Stimulated activated CD8-positive, alpha-beta memory T cell treated with anti-CD3 and anti-CD28 coated beads, Interleukin-7, amount 100 ng/mL, for 4 hours (primary cell): ENCODE measurements at places on chromosomes 5 and 9.
A peak's percentile ranks its signal among the peaks of the same experiment; 100 is the strongest.

- DNase-seq = no peak
These were observed 64.7 kb downstream of the MEGF10 start for GRCh38 chr5:127355337-127355736.

GRCh38 chr5:168831383-168831782 is 252.2 kb upstream of the PANK3 start:
- DNase-seq = no peak

GRCh38 chr9:132588501-132589147 is 6.2 kb downstream of the BARHL1 start:
- no peak for DNase-seq

DNA sequence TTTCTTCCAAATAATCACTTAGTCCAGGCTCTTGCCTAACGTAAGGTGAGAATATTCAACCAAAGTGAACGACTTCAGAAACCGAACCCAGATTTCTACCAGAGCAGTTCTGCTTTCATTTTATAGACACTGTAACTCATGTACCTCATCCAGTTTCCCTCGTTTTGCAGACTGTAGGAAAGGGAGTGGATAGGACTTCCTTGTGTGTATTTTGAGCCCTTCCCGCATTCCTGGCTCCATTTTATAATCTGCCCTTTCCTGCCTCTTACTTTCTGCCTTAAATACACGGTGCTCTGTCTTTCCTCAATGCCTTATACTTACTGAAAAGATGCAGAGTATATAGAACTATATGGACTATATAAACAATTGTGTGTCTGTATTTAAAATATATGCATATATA is 20.8 kb downstream of the MINAR2 start:
- DNase-seq = no peak

- no peak for DNase-seq
These were observed 196.2 kb downstream of the MARCHF11 start for GRCh38 chr5:15983392-15983791.

DNA sequence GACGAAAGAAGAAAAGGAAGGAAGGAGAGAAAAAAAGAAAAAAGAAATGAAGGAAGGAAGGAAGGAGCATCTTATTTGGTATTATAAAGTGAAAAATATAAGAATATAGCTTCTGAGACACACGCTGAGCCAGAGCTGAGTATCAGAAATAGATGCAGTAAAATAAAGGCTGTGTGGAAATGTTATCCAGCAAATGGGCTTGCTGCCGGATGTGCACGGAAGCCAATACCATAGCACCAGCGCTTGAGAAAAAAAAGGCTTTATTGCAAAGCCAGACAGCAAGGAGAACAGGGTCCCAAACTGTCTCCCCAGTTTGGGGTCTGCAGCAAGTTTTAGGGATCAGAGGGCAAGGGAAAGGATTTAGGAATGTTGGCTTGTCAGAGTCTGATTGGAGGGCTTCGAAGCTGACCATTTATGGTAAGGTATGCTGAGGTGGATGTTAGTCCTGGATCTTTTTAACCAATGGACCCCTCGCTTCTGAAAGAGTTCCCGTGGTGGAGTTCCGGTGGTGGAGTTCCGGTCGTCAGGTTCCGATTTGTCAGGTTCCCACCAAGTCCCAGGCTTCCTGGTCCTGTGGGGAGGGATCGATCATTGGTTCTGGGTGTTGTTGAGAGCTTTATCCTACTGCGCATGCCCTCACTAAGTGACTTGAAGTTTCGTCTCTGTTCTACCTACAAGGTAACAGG is 70.4 kb downstream of the SFXN1 start:
- no peak for DNase-seq

DNA sequence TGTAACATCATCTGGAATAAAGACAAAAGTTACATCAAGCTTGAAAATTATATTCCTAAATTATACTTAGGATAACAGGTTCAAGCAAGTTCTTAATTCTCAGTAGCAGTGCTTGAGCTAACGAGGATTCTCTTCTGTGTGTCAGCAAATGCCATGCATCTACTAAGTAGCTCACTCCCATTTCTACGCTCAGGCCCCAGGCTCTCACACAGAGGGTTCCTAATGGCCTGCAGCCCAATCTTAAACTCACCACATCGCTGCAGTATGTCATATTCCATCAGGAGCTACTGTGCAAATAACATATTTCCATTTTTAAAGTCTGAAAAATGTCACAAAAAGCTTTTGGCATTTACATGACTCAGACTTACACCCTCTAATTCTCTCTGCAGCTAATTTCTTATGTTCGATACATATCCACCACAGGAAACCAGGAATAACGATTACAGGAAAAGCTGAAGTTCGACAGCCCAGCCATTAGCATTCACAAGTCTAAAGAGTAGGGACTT is 474.8 kb downstream of the EFNA5 start:
- no peak for DNase-seq

DNA sequence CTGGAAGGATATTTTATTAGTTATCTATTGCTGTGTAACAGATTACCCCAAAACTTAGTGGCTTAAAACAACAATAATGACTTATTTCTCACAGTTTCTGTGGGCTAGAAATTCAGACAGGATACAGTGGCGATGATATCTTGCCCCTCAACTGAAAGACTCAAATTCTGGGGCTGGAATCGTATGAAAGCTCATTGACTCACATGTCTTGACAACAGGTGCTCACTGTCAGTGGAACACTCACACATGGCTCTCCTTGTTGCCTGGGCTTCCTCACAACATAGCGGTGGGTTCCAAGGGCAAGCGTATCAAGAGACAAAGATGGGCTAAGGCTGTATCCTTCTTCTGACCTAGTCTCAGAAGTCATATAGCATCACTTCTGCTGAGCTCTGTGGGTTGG is 3.7 kb upstream of the GNPDA1 start:
- DNase-seq = peak; percentile 26

- DNase-seq = no peak
These were observed at the start of gene BASP1 for GRCh38 chr5:17217493-17218352. TSS of gene BASP1 (plus strand) at chr5:17217631. CDS start at chr5:17275217, 57,586 bp downstream.

DNA sequence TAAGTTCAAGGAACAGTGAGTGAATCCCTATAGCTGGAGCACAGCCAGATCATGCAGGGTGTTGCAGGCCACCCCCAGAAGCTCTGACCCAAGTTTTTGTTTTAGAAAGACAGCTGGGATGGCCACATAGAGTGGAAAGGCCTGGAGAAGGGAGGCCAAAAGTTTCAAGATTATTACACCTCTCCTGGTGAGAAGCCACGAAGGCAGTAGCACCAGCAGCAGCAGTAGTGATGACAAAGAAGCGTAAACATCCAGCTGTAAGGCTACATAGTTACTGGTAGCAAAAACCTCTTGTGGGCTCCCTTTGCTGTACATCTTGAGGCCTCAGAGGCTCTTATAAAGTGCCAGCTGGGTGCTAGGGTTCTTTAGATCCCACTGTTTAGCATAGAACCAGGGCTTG is 11.8 kb downstream of the ADAMTSL1 start:
- DNase-seq = no peak

- no peak for DNase-seq
These were observed 209.5 kb downstream of the PTPRD start for GRCh38 chr9:10403283-10403682.

DNA sequence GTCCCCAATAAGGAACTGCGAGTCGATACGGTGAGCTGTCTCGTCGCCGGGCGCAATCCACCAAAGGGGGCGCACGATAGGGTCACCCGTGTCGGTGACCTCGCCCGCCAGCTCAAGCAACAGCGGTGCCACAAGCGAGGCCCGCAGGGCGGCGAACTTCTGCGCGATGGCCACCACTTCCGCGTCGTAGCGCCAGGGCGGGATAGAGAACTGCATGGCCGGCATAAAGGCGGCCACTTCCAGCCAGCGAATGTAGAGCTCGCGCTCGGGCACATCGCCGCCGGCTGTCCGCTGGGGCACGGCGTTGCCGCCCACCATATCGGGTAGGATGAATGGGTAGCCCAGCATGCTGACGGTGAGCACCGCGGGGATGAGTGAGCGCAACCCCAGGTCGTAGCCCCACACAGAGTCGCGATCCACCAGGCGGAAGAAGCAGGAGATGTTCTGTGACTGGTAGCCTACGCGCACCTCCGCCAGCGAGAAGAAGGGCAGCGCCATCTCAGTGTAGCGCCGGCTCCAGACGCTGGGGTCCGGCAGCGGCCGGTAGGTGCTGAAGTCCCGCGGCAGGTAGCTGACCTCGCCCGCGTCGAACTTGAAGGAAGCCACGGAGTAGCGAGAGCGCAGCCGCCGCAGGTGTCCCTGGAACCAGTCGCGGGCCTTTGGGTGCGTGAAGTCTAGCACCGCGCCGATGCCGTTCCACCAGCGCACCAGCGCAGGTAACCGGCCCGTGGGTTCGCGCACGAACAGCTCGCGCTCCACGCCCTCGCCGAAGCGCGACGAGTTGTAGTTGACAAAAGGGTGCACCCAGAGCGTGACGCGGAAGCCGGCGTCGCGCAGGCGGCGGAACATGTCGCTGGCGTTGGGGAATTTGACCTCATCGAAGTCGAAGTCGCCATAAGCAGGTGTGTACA is 5.5 kb downstream of the MYORG start:
- DNase-seq = peak; percentile 17

DNA sequence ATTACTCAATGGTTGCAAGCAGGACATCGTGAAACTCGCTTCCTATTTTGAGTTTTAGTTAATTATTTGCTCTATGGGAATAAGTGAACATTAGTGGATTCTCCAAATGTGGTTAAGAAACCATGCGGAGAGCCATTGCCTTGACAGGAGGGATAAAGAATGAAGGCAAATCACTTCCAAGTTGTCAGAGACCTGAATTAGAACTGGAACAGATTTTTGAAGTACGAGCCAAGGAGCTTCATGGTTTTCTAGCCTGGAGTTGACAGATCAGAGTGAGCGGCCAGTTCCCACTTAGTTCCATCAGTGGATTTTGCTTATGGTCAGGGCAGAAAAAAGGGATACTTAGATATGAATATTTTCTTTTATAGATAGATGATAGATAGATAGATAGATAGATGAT is 171.4 kb upstream of the CDH10 start:
- DNase-seq = no peak

GRCh38 chr9:129125478-129125877 is 14.3 kb downstream of the PTPA start:
- no peak for DNase-seq

GRCh38 chr5:150523472-150524350 is 15.8 kb downstream of the NDST1 start:
- no peak for DNase-seq

GRCh38 chr9:97176206-97176605 is 131.3 kb upstream of the CCDC180 start:
- DNase-seq = no peak

- no peak for DNase-seq
These were observed 234.1 kb downstream of the AP3B1 start for GRCh38 chr5:78060421-78060820.

GRCh38 chr5:50325237-50325832 is 115.8 kb downstream of the EMB start:
- DNase-seq = no peak

GRCh38 chr5:132887283-132887682 is 13.8 kb downstream of the LEAP2 start:
- no peak for DNase-seq

GRCh38 chr9:110700953-110701352 is 32.4 kb downstream of the MUSK start:
- no peak for DNase-seq
